Gastroesophageal sphincter (tissue), 4 donors: ENCODE measurements at places on chromosomes 11 and 22.

DNA sequence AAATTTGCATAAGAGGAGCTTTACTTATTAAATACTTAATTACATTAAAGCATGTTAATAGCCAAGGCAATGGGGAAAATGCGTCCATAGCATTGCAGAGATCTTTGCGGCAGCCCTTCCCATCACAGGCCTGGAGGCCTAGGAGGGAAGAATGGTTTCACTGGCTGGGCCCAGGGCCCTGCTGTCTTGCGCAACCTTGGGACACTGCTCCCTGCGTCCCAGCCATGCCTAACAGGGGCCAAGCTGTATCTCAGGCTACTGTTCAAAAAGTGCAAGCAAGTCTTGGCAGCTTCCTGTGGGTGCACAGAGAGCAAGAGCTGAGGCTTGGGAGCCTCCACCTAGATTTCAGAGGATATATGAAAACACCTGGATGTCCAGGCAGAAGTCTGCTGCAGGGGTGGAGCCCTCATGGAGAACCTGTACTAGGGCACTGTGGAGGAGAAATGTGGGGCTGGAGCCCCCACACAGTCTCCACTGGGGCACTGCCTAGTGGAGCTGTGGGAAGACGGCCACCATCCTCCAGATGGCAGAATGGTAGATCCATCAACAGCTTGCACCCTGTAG is 46.0 kb downstream of the THAP12 start:
- H3K27ac ChIP-seq = no peak overlapping the region
- no peak overlapping the region for H3K4me3 ChIP-seq
- no peak for ATAC-seq
- H3K4me1 ChIP-seq = no peaks in the 10 kb centered on the region
- H3K27me3 ChIP-seq = no peaks in the 10 kb centered on the region
- no peaks in the 10 kb centered on the region for H3K36me3 ChIP-seq

GRCh38 chr11:80165744-80166143 is 724.9 kb upstream of the TENM4 start:
- H3K27me3 ChIP-seq = no peaks in the 10 kb centered on the region
- no peak for ATAC-seq
- H3K27ac ChIP-seq = no peak overlapping the region
- H3K4me3 ChIP-seq = no peak overlapping the region
- H3K4me1 ChIP-seq = no peaks in the 10 kb centered on the region

DNA sequence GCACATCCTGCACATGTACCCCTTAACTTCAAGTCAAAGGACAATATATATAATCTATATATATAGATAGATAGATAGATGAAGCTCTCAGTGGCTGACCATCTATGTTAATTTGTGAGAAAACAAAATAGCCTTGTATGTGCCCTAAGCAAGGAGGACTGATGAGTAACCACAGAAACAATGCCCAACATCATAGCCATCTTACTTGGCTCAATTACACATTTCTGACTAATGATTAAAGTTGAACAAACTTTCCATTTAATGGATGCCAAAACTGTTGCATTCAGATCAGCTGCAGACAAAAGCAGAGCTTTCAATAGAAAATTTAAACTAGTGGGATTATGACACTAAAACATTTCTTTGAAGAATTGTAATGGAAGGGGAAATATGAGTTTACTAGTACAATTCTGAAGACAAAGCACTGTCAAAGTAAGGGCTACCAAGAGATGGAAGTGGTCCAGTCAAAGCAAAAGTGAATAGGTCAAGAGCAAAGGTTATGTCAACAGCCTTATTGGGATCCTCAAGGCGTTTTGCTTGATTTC is 1188.2 kb upstream of the RAG2 start:
- no peaks in the 10 kb centered on the region for H3K36me3 ChIP-seq
- no peaks in the 10 kb centered on the region for H3K27me3 ChIP-seq
- H3K4me1 ChIP-seq = no peaks in the 10 kb centered on the region
- no peak overlapping the region for H3K4me3 ChIP-seq
- ATAC-seq = no peak
- H3K27ac ChIP-seq = no peak overlapping the region

- H3K4me1 ChIP-seq = no peaks in the 10 kb centered on the region
- H3K36me3 ChIP-seq = peaks cover 10% of the 10 kb centered on the region
- H3K27ac ChIP-seq = no peak overlapping the region
These were observed 43.9 kb upstream of the GRIK4 start for GRCh38 chr11:120467627-120468026.

GRCh38 chr22:24584166-24584790 is 8.6 kb downstream of the LRRC75B start:
- H3K27ac ChIP-seq = peak overlapping the region; percentile 80
- no peak overlapping the region for H3K4me3 ChIP-seq
- ATAC-seq = peak; percentile 14
- no peaks in the 10 kb centered on the region for H3K27me3 ChIP-seq
- H3K4me1 ChIP-seq = no peaks in the 10 kb centered on the region

DNA sequence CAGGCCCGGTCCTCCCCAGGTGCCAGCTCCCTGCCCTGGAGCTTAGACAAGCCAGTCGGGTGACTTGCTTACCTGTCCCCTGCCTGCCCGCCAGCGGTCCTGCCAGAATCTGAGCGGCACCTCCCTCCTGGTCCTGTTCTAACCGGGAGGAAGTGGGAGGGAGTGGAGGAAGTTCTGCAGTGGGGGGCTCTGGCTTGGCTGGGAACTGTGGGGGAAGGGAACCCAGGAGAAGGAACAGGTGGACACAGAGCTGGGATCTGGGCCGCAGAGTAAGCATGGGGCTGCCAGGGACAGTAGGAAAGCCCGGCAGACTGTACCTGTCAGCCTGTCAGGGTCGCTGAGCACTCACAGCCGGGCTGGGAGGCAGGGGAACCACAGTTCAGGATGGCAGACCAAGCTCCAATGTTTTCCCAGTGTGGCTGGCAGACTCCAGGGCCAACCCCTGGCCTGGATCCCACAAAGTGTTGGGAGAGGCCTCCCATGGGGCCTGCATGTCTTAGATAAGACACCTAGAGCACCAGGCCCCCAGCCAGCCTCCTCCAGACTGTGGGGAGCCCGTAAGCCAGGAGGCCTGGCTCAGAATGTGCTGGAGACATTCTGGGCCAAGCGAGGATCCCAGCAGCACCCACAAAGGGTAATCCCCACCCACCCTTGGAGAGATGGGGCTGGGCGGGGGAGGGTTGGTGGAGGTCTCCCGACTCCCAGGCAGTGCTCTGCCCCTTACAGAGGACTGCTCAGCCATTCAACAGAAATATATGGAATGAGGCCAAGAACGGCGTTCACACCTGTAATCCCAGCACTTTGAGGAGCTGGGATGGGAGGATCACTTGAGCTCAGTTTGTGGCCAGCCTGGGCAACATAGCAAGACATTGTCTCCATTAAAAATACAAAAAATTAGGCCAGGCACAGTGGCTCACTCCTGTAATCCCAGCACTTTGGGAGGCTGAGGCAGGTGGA is 2.3 kb downstream of the CYB5R3 start:
- H3K4me1 ChIP-seq = peaks cover 72% of the 10 kb centered on the region
- H3K27me3 ChIP-seq = no peaks in the 10 kb centered on the region
- peak overlapping the region; percentile 87 for H3K4me3 ChIP-seq
- ATAC-seq = no peak
- no peaks in the 10 kb centered on the region for H3K36me3 ChIP-seq
- peak overlapping the region; percentile 4 for H3K27ac ChIP-seq

DNA sequence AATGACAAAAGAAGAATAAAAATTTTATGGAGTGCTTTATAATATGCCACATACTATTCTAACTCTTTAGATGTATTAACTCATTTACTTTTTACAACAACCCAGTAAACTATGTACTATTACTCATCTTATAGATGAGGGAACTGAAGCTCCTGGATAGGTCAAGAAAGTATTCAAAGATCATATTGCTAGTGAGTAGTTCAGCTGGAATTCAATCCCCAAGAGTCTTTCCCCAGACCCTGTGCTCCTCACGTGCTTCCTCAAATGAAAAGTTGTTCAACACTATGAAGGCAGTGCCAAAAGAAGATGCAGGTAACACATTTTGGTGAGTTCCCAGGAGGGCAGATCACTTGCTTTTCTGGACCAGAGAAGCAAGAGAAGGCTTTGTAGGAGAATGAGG is 46.8 kb downstream of the BTG4 start:
- peaks cover 18% of the 10 kb centered on the region for H3K27me3 ChIP-seq

- H3K4me1 ChIP-seq = no peaks in the 10 kb centered on the region
- ATAC-seq = peak; percentile 90
These were observed 12.9 kb upstream of the CRKL start for GRCh38 chr22:20904008-20904979.

- no peak overlapping the region for H3K4me3 ChIP-seq
- H3K27ac ChIP-seq = no peak overlapping the region
- H3K36me3 ChIP-seq = no peaks in the 10 kb centered on the region
- no peak for ATAC-seq
- H3K27me3 ChIP-seq = no peaks in the 10 kb centered on the region
These were observed 49.2 kb upstream of the SESN3 start for GRCh38 chr11:95279921-95280868.

GRCh38 chr11:68825571-68825970 is 16.1 kb downstream of the CPT1A start:
- H3K27ac ChIP-seq = no peak overlapping the region
- H3K27me3 ChIP-seq = no peaks in the 10 kb centered on the region
- no peaks in the 10 kb centered on the region for H3K36me3 ChIP-seq
- H3K4me3 ChIP-seq = no peak overlapping the region

- H3K27ac ChIP-seq = no peak overlapping the region
- peaks cover 50% of the 10 kb centered on the region for H3K4me1 ChIP-seq
- H3K4me3 ChIP-seq = no peak overlapping the region
These were observed 4.2 kb downstream of the VPS26B start for GRCh38 chr11:134228625-134229024.

DNA sequence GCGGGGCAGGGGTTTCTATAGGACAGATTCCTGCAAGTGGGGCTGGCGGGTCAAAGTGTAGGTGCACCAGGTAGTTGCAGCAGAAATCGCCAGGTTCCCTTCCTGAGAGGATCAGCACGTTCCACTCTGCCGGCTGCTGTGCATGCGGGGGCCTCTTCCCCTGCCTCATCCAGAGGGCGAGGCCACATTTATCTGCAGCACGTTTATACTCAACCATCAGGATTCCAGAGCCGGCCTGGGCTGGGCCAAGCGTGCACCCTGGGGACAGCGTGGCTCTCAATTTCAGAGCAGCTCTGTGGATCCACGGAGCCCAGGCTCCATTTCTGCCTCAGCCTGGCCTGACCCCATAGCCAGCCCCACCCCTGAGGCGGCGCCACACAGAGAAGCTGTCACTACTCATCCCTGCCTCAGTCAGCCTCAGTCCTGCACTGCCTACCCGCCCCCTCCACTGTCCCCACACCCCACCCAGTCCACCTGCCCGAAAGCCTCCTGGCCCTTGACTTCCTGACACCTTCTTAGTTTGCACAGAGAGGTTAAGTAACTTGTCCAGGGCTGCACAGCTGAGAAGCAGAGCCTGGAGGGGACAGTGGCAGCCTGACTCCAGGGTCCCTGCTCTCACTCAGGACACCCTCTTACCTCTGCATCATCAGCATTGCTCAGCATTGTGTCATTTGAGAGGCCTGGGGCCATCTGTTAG is 45.9 kb upstream of the RTL6 start:
- peaks cover 28% of the 10 kb centered on the region for H3K27me3 ChIP-seq
- no peak overlapping the region for H3K4me3 ChIP-seq
- H3K27ac ChIP-seq = no peak overlapping the region
- no peaks in the 10 kb centered on the region for H3K36me3 ChIP-seq

GRCh38 chr22:46148816-46149511 is 1.4 kb upstream of the PPARA start:
- ATAC-seq = no peak
- no peaks in the 10 kb centered on the region for H3K27me3 ChIP-seq
- peaks cover 41% of the 10 kb centered on the region for H3K4me1 ChIP-seq
- peak overlapping the region; percentile 97 for H3K4me3 ChIP-seq
- H3K27ac ChIP-seq = peak overlapping the region; percentile 88
- peaks cover 12% of the 10 kb centered on the region for H3K36me3 ChIP-seq

DNA sequence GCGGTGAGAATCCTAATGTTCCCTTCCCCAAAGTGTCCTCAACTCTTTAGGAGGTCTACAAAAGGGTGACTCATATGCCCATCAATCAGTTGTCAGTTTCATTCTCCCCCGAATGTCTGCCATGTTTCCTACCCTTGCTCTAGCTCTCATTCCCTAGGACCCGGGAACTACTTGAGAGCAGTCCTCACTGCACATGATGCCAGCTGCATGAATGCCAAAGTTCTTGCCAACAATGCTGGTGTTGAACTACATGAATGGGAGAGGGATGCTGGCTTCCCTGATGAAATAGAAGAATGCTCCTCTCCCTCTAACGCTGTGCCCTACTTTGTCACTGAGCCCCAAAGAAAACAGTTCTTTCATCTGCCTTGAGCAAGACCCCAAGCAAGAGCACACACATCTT is 12.5 kb upstream of the FSHB start:
- H3K27me3 ChIP-seq = no peaks in the 10 kb centered on the region
- no peaks in the 10 kb centered on the region for H3K4me1 ChIP-seq
- H3K36me3 ChIP-seq = no peaks in the 10 kb centered on the region
- H3K27ac ChIP-seq = no peak overlapping the region
- H3K4me3 ChIP-seq = no peak overlapping the region

DNA sequence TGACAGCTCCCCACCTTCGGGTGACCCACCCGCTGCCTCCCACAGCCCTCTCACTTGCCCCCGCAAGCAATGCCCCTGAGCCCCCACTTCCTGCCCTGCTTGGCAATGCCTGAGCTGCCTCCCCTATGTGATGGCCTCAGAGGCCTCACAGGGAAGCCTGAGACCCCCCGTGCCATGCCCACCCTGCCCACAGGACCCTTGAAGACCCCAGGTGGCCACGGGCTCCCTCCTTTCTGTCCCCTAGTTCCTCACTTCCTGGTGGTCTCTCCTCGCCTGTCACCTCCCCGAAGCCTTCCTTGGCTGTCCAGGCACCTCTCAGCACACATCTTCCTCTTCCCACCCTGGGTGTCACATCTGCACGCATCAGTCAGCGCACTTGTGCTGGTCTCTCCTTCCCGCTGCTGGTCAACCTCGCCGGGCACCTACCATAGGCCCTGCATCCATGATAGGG is 90.5 kb downstream of the BRD1 start:
- no peak overlapping the region for H3K4me3 ChIP-seq
- H3K27me3 ChIP-seq = peaks cover 74% of the 10 kb centered on the region
- no peaks in the 10 kb centered on the region for H3K4me1 ChIP-seq
- no peak for ATAC-seq
- no peaks in the 10 kb centered on the region for H3K36me3 ChIP-seq
- H3K27ac ChIP-seq = no peak overlapping the region

DNA sequence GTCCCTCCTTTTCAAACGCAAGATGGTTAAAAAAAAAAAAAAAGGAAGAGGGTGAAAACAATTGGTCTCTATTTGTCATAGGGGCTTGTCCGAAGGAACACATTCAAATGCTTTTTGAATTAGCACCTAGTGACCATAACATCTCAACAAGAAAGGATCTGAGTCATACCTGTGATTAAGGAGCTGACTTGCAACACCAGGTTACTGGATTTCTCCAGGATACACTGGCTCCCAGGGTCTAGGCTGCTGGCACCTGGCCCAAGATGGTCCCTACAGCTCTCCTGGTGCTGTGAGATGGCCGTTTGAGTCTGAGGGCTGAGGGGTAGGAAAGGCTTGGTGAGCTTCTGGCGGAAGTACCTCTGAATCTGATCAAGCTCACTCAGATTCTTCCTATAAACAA is 28.4 kb upstream of the UCP3 start:
- H3K27ac ChIP-seq = no peak overlapping the region
- H3K4me1 ChIP-seq = no peaks in the 10 kb centered on the region
- no peak overlapping the region for H3K4me3 ChIP-seq
